Upper lobe of right lung (tissue), 1 donor: ENCODE measurements at places on chromosomes 5 and 9. TPM values are rescaled to one million over a fixed set of nuclear protein-coding genes. Genes with fewer than 3 reads are reported as not detected.

- DNase-seq: no peak
These were observed 22.5 kb downstream of the C5orf22 start for GRCh38 chr5:31554552-31554951.

DNA sequence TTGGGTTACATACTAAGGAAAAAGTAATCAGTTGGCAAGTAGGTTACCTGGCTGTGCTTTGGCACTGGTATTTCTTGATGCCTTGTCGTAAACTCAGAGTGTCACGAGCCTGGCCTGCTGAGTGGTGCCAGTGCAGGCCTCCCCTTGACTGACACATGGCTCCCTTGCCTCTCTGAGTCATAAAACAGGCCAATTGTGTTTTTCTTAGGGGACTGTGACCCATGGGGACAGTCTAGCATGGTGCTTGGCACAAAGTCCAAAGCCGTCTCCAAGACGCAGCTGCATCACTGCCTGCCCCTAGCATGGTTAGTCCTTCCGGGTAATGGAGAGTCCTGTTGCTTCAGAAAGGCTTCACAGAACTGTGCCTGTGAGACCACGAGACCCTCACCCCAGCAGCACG lies 132.5 kb downstream of the MVB12B start:
- DNase-seq: no peak

DNA sequence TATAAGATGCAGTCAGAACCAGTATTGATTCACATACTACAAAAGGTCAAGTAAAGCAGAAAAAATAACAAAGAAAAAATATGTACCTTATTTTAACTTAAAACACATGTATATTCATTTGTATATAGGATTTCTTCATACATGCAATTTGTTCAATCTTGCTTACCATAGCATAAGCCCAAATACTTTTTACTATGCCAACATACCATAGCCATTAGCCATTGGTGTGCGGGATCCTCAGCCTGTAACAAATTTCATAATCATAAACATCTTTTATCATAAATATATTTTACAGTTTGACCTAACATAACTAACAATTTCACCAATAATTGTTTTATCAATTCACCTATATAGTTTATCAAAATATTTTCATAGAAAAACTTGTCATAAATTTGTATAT lies 51.1 kb downstream of the MPDZ start:
- no peak for DNase-seq

GRCh38 chr5:56876327-56876726 lies 33.1 kb upstream of the SETD9 start:
- DNase-seq: no peak

DNA sequence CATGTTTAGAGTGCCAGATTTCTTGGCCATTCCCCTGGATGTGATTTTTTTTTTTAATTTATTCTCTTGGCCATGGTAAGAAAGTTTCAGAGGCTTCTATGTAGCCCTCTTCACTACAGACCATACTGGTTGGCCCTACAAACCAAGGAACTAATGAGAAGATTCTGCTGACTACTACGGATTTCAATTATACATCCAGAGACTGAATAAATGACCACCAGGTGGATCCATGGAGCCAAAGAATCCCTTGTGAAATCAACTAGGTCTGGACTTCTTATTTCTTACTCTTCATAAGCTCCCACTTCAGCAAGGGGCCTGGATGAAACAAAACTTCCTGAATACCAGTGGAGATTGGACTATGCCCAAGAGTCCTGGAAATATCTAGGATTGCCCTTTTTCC lies 27.6 kb downstream of the ZNF622 start:
- no peak for DNase-seq

The MAMDC4 gene
- 12.9 TPM for total RNA-seq

The C8G gene
- total RNA-seq: 1.1 TPM
